Chondrocyte (in vitro differentiated cells): ENCODE measurements at places on chromosomes 3 and 15. TPM values are rescaled to one million over a fixed set of nuclear protein-coding genes. Genes with fewer than 3 reads are reported as not detected.

GRCh38 chr3:69294014-69294766 lies 91.7 kb downstream of the FRMD4B start:
- DNase-seq = no peak

DNA sequence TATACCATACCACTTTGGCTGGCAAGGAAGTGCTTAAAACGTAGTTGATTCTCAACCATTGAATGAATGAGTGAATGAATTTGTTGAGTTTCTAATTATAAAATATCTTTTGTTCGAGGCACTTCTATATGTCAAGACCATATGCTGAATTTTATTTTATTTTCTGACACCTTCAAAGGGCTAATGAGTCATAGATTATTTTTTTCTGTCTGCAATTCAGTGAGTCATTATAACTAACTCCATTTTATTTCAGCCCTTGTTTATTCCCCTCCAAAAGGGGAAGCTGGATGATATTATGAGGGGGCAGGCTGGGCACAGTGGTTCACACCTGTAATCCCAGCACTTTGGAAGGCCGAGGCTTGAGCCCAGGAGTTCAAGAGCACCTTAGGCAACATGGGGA lies 142.4 kb downstream of the P2RY1 start:
- DNase-seq = no peak

- DNase-seq = no peak
Observed at GRCh38 chr3:420584-420983, 224.0 kb downstream of the CHL1 start.

DNA sequence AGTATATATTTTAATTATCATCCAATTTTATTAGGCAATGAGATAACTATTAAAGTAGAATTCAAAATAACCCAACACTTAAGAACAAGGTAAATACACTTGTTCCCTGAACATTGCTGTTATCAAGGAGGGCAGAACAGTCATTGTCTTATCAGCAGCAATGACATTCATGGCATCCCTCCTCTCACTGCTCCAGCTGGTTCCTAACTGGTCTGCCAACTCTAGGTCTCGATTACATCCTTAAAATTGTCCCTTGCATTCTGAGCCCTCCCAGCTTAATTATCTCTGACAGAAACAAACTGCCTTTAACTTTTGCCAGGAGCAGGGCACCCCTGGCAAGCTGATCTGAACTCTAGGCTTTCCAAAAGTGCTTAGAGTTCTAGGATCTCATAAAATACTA lies 14.0 kb upstream of the DYNC1LI1 start:
- no peak for DNase-seq

DNA sequence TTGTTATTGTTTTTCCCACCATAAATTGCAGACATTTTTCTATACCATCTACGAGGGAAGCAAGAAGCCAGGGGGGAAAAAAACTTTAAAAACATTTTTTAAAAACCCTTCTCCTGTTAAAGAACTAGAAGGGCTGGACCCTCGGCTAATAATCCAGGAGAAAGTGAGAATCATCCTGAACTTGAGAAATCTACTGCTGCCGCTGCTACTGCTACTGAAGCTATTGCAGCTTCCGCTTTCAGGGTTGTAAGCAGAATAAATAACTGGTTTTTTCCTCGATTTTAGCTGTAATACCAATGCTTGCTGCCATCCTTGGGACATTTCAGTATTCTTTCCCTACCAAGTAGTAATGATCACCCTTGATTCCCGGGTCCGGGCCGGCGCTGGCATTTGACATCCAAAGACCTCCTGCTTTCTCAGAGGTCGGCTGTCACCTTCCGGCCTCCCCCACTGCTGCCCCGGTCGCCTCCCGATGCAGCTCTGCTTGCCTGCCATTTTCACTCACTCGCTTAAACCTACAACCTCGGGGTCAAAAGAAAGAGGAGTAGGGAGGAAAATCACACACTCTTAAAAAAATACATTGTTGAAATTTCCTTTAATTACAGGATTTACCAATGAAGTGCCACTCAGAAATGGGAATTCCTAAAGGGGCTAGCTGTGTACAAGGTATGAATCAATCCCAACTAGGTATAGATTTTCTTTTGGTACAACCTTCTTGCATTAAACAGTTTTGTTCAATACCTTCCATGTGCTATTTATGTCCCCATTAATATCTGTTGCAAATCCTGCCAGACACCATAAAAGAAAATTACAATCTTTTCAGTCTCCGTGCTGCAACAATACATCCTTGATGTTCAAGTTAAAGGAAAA lies 674 bp upstream of the MECOM start:
- no peak for DNase-seq

DNA sequence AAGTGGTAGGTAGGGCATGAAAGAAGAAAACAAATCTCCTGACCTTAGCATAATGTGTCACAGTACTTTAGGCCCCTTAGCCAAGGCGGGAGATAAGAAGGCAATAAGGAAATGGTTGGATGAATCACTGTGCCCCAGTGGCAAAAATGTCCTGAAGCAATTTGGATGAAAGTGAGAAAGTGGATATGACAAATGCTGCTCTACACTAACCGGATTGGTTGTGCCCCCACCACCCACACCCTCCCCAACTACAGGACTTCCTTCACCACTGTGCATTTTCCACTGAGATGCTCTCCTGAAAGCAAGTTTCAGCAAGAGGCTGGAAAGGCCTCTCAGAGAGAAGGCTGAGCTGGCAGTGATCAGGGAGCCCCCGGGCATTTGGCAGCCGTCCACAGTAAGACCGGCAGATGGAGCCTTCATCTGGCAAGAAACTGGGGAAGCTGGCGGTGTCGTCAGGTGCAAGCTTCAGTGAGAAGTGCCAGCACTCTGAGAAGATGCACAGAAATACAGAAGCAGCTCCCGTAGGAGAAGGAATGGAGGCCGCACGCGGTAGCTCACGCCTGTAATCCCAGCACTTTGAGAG lies 63.8 kb downstream of the ATP1B3 start:
- no peak for DNase-seq

- no peak for DNase-seq
Observed at GRCh38 chr3:85760342-85760741, 801.6 kb downstream of the CADM2 start.

DNA sequence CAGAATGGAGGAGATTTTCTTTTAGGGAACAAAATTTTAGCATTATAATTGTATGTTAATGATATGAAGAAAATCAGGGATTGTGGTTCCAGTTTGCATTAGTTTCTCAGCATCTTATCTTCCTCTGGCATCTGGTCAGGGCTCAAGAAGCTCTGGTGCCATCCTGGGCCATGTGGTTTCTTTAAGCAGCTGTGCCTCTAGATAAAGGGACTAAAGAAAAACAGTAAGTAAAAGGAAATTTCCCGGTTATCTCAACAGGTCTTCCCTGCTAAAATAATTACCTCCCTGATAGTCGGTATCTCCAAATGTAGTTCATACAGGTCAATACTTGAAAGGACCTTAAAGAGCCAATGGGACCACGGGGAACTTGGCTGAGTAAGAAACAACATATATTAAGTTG lies 375.1 kb upstream of the RBMS3 start:
- no peak for DNase-seq

- no peak for DNase-seq
Observed at GRCh38 chr3:134677987-134678308, 27.1 kb upstream of the KY start.

GRCh38 chr3:175836617-175837016 lies 977.5 kb downstream of the NAALADL2 start:
- DNase-seq = no peak

DNA sequence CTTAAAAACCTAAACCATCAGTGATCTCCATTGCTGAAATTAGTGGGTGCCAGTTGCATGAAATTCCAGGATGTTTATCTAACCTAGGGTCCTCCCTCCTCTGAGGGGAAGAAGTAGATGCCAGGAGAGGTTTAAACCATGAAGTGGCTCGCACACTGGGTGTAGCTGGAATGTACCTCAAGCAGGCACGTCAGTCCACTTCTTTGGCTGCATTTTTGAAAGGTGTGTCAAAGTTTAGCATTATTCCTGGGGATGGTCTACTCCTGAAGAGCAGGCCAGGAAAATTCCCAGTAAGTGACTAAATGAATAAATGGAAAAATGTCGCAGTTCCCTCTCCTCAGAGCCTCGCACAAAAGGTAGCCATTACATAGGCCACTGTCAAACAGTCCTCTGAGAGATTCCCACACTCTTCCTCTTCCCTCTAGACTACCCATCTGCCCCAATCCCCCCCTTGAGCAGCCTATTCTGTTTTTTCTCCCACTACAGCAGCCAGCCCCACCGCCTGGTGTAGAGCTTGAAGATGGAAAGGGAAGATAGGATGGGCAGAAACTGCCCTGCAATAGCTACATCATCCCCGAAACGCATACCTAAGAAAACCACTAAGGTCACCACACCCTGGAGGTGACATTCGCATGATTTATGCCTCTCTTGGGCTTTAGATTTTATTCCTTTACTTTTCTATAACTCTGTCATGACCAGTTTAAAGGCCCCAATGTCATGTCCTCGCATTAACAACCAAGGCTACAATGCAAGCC lies 655 bp upstream of the TMOD3 start:
- no peak for DNase-seq

DNA sequence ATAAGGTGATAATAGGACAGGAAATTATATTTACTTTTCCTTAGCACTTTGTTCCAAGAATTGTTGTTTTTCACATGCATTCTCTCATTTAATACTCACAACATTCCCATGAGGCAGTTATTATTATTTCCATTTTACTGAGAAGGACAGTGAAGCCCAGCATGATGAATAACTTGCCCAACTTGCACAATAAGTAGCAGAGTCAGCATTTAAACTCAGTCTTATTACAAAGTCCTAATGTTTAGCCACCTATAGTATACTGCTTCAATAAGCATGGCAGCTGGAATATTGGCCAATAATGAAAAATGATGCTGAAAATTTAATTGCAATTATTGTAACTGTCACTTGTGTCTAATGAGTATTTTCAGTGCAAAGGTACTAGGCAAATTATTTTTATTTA lies 45.7 kb downstream of the SYNPR start:
- DNase-seq = no peak

DNA sequence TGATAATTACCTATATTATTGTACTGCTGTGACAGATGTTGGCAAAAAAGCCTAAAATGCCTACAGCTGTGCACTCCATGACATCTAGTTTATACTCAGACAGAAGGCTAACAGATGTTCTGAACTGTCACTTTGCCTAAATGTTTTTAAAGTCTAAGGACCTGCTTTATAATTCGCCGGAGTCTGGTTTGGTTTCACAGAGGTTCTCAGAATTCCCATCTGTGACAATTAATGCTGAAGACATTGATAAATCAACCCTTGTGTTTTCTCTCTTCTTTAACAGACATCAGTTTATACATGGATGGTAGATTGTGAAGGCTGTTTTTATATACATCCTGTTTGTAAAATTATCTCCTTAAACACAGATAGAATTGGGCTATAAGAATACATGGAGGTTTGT lies 19.8 kb upstream of the SOX2 start:
- DNase-seq = no peak

DNA sequence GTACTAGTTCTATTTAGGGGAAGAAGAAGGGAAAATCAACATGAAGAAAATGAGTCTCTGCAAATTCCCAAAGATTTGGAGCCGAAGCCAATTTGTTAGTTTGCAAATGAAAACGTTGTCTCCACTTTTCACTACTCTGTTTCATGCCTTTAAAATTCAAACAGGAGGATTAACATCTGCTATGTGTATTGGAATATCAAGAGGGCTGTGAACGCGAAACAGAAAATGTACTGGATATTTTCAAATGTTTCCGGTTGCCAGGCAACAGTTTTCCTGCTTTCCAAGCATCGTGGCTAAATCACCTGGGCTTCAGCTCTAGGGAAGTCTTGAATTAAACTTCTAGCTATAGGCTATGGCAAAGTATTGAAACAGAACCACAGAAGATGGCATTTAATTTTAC lies 172.8 kb downstream of the KCNMB2 start:
- no peak for DNase-seq

DNA sequence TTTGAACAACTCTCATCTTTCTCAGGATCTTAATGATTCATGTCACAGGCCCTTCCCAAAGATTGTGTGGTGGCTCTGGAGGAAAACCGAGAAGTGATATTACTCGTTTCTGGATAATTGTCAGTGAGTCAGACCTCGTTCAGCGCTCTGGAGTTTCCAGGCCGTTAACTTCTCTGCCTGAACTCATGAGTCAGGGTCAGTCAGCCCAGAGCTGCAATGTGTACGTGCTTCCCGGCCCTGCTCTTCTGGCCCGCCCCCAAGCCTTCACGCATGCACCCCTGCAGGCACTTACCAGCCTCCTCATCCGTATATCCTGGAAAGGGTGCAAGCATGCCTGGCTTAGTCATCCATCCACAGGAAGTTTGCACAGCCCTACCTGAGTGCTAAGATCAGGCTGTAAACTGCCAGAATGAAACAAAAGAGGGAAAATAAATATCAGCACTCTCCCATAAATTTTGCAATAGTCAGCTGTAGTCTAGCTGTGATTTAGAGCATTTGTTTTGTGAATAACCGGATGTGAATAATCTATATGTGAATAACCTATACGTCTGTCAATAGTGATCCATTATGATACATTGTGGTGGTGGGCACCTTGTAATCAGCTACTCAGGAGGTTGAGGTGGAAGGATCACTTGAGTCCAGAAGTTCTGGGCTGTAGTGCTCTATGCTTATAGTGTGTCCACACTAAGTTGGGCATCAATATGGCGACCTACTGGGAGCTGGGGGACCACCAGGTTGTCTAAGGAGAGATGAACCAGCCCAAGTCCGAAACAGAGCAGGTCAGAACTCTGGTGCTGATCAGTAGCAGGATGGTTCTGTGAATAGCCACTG lies 35.3 kb upstream of the SEMA4B start:
- DNase-seq = no peak

GRCh38 chr3:14780927-14781507 lies 37.7 kb upstream of the FGD5 start:
- peak; percentile 50 for DNase-seq

GRCh38 chr3:14297305-14297704 lies 105.1 kb upstream of the SLC6A6 start:
- no peak for DNase-seq

GRCh38 chr3:100033903-100034471 lies 80.3 kb downstream of the FILIP1L start:
- DNase-seq = no peak

GRCh38 chr15:53648934-53649333 lies 110.5 kb downstream of the WDR72 start:
- DNase-seq = no peak

- DNase-seq = no peak
Observed at GRCh38 chr3:112376992-112377391, 44.0 kb downstream of the CD200 start.

DNA sequence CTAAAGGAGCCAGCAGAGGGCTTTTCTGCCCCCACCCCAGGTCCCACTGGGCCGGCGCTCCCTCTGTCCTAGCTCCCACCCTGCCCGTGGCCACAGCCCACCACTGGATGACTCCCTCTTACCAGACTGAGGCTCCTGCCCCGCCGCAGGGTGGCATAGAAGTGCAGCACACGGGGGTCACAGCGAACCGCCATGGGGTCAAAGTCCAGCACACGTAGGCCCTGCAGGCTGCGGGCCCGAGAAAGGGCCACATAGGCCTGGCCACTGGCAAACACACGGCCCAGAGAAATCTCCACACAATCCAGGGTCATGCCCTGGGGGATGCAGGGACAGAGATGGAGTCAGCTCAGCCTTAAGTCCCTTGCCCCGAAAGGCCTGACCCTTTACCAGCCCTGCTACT lies 9.0 kb downstream of the PIF1 start:
- DNase-seq = no peak

KLHL6 gene
- total RNA-seq = not detected in 3 replicates

KCNAB1 gene
- total RNA-seq = 3.0 to 3.4 TPM (median 3.3 TPM) in 3 replicates

AGBL1 gene
- not detected in 3 replicates for total RNA-seq

CAMP gene
- total RNA-seq = not detected in 3 replicates

ZNF619 gene
- 3.3 to 5.5 TPM (median 3.7 TPM) in 3 replicates for total RNA-seq

TM4SF1 gene
- 42.8 to 60.3 TPM (median 59.9 TPM) in 3 replicates for total RNA-seq

ST3GAL6 gene
- 0.32 TPM in 1 of 3 replicates, not detected in the others for total RNA-seq

TNNC1 gene
- total RNA-seq = 3.3 to 13.7 TPM (median 12.7 TPM) in 3 replicates

GABRR3 gene
- total RNA-seq = not detected in 3 replicates

PLCH1 gene
- 0.07 to 0.17 TPM in 2 of 3 replicates, not detected in the other for total RNA-seq

POC1A gene
- total RNA-seq = 5.3 to 5.7 TPM (median 5.5 TPM) in 3 replicates

NPAP1 gene
- not detected in 3 replicates for total RNA-seq
